ENCODE measurements at places on chromosomes 2 and 18. TPM values are rescaled to one million over a fixed set of nuclear protein-coding genes. Genes with fewer than 3 reads are reported as not detected.

- DNase-seq, result no peak
These were observed 109.4 kb downstream of the KCTD1 start for GRCh38 chr18:26438980-26439379.

GRCh38 chr18:79641722-79642497 is 37.7 kb upstream of the CTDP1 start:
- no peak for DNase-seq

DNA sequence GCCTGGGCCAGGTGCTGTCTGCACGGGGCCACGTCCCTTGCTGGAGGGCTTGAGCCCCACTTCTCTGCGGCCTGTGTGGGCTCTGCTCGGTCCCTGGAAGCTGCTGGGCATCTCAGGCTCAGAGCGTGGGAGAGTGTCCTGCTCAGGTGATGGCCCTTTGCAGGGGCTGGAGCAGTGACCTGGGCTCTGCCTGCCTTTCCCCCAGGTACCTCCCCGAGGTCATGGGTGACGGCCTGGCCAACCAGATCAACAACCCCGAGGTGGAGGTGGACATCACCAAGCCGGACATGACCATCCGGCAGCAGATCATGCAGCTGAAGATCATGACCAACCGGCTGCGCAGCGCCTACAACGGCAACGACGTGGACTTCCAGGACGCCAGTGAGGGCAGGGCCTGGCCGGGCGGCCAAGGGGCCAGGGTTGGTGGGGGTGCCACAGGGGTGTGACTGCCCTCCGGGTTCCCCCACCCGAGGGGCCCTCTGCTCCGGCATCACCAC is 29.9 kb downstream of the GPC1 start:
- no peak for DNase-seq

DNA sequence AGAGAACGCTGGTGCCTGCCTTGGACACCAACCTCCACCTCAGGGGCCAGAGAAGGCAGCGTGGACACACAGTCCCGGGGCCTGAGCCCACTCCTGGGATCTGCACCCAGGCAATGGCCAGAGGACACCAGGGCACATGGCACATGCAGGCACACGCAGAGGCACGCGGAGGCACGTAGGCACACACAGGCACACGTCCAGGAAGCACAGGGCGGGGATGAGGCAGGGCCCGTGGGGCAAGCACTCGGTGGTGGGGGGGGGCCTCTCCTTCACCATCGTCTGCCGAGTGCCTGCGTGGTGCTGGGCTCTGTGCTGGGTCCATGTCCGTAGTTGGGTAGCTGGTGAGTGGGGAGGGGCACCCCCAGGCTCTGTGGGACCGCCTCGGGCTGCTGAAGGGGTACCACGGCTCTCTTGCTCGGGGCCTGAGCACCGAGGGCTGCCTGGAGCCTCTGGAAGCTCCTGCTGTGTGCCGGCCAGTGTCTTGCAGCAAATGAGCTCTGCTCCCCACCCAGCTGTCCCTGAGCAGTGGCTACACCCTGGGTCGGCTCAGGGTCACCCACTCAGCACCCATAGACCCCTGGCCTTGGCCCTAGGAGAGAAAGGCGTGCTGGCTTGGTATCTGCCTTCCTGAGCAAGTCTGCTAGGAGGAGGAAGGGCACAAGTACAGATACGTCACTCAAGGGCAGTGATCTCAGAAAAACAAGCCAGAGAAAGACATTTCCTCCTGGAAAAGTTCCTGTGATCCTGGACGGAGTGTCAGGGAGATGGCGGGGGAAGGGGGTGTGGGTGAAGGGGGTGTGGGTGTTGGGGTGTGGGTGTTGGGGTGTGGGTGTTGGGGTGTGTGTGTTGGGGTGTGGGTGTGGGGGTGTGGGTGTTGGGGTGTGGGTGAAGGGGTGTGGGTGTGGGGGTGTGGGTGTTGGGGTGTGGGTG is 26.4 kb downstream of the RTP5 start:
- no peak for DNase-seq

- DNase-seq, result no peak
These were observed 30.1 kb upstream of the EPC2 start for GRCh38 chr2:148614322-148615049.

The HMSD gene
- polyA plus RNA-seq, result not detected

GRCh38 chr2:110720547-110720946 is 11.8 kb upstream of the ACOXL start:
- no peak for DNase-seq

GRCh38 chr2:102313025-102313424 is 1.7 kb downstream of the IL1RL1 start:
- no peak for DNase-seq

GRCh38 chr2:28565720-28566295 is 69.9 kb downstream of the PLB1 start:
- DNase-seq, result no peak

- DNase-seq, result no peak
These were observed 69.1 kb upstream of the CTLA4 start for GRCh38 chr2:203798296-203799087.

The SPC25 gene
- polyA plus RNA-seq, result 7.5 TPM

- no peak for DNase-seq
These were observed 306.5 kb upstream of the CYP26B1 start for GRCh38 chr2:72454189-72454588.

The KATNAL2 gene
- 6.8 TPM for polyA plus RNA-seq

The IL1F10 gene
- not detected for polyA plus RNA-seq

DNA sequence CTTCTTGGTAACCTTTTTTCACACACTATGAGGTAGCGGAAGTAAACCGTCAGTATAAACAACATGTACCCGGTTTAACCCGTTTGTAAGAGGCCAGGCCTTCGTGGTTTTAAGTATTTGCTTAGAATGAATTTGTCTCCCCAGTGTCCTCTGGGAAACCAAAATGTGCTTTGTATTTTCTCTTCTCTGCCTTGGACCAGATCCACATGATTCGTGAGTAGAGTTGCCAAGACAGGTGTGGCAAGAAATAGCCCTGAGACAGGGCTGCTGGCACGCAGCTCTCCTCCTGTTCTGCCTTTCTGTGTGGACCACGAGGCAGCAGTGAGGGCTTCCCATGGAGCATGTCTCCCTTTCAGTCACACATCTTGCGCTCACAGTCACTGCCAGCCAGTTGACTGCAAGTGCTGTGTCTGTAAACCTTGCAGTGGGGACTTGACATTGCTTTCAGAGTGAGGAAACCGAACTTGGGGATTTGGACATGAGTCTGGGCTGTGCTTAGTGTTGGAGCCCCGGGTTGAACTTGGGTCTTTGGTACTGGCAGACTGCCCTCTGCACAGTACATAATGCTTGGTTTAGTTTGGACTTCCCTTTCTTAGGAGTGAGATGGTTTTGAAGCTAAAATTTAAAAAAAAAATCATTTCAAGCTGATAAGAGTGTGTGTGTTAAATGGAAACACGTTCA is 19.1 kb downstream of the BCL2L11 start:
- DNase-seq, result no peak
